ENCODE measurements at places on chromosomes 12 and 14.

DNA sequence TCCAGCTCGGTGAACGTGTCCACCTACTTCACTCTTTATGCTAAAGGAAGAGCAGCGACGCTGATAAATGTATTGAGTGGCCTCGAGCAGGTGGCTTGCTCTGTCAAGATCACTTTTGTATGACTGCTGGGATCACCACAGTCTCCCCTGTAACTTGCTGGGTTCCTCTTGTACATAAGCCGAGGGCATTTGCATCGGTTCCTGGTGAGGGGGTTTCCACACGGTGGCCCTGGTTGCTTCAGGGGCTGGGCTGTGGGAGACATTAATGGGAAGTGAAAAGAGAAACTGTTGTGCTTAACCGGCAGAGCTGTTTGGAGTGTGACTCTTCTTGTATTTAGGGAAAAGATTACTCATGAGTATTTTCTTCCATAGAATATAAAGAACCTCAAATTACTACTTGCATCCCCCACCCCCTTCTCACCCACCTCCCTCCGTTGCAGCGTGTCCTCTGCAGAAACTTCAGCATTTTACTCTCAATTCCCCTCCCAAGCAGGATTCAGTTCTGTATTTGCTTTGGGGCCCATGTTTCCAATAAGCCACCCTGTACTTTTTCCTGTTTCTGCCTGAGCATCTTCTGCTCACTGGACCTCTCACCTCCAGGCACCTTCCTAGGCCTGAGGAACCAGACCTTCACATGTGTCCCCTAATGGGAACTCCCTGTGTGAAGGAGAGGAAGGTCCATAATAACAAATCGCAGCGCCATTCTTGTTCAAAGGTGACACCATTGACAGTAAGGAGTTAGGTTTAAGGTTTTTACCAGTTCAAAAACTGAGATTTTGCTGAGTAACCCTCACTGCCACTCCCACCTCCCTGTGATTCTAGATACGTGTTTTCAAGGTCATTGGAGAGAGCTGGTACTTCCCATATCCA lies 187.0 kb downstream of the ETV6 start:
- DNase-seq, result no peak

- DNase-seq, result no peak
Observed at GRCh38 chr12:52151153-52151836, 40.5 kb downstream of the KRT80 start.

DNA sequence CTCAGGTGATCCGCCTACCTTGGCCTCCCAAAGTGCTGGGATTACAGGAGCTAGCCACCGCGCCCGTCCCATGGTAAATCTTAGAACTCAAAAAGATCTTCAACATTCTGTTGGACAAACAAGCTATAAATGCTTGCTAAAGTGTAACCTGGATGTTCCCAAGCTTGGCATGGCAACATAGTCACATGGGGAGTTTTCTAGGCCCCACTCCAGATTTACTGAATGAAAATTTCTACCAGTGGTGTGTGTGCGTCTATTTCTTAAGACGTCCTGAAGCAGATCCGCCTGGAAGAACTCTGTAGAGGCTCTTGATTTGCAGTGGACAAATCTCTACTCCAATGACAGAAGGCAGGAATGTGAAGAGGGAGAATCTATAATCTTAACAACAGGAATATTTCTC lies 59.9 kb downstream of the ZFYVE21 start:
- DNase-seq, result no peak

GRCh38 chr12:107066691-107067090 lies 26.7 kb downstream of the CRY1 start:
- no peak for DNase-seq

- no peak for DNase-seq
Observed at GRCh38 chr14:69242311-69243224, 17.4 kb upstream of the GALNT16 start.
